ENCODE measurements at places on chromosomes 4 and X.

DNA sequence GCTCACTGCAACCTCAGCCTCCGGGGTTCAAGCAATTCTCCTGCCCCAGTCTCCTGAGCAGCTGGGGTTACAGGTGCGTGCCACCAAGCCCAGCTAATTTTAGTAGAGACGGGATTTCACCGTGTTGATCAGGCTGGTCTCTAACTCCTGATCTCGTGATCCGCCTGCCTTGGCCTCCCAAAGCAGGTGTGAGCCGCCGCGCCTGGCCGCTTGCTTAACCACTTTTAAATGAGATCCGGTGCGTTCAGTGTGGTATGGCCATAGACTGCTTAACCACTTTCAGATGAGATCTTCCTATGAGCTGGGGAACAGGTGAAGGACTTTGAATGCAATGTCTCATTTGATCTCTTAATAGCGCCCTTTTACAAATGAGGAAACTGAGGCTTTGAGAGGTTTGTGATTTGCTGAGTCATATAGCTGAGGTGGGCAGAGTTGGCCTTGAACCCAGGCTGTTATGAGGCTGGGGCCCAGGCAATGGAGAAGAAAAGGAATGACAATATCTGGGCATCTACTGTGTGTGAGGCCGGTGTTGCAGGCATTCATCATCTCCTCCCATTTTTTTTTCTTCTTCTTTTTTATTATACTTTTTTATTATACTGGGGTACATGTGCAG, 41.9 kb upstream of the NSG1 start:
- DNase-seq = no peak

DNA sequence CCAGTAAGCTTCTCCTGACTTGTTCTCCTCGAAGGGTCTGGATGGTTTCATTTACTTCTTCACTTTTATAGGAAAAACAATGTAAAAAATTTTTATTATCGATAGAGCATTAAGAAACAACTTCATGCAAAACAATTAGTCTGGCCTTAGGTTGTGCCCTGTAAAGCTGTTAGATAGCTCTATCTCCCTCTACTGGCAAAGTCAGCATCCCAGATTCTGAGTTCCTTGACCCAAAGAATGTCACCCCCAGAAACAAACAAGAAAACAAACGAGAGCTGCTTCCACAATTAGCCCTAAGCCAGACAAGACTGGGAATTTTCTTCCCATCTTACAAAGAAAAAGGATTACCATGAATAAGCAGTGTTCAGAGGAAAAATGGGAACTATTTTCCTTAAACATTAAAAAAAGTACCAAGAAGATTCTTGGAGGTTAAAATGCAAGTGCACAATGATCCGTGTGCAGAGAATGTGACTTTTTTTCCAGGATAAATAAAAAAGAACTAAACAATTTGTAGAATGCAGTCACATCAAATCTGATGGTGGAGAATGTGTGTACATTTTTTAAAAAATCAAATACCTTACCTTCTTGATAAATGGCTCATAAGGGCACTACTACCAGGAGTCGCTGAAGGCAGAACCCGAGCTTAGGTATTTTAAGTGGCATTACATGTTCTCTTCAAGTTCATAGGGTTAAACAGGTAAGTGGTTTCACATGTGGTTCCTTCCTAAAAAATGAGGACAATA, 293.2 kb downstream of the FBXO8 start:
- DNase-seq = no peak

DNA sequence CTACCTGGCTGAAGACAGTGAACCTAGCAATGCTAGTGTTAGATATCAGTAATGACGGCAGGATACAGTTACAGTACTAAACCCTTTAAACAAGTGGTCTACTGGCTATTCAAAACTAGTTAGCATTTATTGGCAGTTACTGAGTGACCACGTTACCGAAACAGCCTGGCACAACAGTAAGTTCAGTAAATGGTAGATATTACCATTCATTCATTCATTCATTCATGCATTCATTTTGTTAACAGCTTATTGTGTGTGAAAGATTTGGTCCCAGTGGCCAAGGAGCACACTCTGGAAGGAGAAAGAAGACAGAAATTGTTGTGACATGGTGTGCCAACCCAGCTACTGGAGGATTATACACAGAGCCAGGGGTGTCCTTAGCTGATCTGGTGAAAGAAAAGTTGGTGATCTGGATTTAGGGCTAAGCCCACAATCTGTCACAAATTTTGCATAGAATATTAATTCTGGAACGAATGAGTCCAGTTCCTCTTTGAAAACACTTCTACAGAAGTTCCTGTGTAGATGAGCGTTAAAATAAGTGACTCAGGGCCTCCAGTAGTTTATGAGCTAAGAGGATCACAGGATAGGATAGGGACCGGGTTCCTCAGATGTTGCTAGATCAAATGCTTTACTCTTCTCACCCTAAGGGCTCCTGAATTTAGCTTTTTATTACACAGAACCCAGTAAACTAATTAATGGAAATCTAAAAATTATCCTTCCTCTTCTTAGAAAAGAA, 179.1 kb downstream of the CBR4 start:
- DNase-seq = no peak

DNA sequence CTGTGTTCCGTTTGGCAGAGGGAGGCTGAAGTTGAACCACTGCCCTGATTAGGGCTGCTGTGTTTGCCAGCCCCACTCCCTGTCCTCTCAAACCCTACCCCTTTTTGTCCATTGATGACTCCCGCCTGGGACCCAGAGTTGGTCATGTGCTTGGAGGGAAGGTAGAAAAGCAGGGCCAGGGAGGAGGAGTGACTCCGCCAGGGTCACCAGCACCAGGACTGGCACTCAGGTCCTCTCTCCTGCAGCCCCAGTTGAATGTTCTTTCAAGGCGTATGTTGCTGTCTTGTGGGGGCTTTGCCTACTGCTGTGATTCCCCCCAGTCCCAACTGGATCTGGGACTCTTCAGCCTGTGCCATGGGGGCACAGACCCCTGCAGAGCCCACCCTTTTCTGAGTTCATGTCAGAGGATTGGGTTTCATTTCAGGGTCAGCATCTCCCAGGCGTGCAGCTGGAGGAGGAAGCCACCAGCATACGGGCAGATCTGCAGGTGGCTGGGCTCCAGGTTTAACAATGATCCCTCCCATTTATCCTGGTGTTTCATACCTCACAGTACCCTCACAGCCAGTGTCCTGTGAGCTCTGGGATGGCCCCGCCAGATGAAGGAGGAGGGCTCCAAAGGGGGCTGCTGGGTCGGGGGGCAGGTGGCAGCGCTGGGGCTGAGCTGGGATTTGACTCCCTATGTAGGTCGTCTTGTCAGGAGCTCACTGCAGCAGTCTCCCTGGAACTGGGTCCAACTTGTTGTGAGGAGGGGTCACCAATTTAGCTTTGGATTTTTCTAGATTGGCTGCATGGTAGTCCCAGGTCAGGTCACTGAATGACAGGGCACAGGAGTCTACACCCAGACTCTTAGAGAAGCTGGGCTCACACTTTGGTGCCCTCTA, 55.7 kb downstream of the MSX1 start:
- DNase-seq = no peak

GRCh38 chr4:18957716-18958115, 936.2 kb upstream of the LCORL start:
- no peak for DNase-seq

GRCh38 chrX:31154946-31155345, 83.1 kb upstream of the FTHL17 start:
- DNase-seq = no peak

DNA sequence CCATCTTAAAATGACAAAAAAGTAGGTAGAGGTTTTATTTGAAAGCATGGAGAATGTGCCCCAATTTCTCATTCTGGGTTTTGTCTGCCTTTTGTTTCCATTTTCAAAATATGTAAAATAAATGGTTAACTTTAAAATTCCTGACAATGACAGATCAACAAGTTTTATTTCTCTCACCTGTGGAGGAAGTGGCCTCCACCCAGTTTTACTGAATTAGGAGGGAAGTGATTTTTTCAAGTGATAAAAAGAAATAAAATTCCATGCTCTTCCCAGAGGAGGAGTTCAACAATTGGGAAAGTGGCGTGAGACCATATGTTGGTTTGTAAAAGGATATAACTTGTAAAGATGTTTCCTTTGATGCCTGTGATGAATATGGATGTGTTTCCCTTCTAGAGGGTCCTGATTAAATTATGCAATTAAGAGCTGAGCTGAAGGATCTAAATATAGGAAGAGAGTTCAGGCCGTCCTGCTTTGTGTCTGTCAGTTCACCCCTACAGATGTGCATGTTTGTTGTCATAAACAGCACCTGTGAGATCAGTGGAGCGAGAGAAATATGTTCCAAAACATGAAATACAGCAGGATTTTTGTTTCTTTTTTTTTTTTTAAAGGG, 19.5 kb downstream of the SMAD1 start:
- DNase-seq = no peak

GRCh38 chrX:44352758-44353157, 9.3 kb upstream of the EFHC2 start:
- DNase-seq = no peak

- no peak for DNase-seq
Observed at GRCh38 chr4:61070269-61070668, 129.9 kb upstream of the ADGRL3 start.

DNA sequence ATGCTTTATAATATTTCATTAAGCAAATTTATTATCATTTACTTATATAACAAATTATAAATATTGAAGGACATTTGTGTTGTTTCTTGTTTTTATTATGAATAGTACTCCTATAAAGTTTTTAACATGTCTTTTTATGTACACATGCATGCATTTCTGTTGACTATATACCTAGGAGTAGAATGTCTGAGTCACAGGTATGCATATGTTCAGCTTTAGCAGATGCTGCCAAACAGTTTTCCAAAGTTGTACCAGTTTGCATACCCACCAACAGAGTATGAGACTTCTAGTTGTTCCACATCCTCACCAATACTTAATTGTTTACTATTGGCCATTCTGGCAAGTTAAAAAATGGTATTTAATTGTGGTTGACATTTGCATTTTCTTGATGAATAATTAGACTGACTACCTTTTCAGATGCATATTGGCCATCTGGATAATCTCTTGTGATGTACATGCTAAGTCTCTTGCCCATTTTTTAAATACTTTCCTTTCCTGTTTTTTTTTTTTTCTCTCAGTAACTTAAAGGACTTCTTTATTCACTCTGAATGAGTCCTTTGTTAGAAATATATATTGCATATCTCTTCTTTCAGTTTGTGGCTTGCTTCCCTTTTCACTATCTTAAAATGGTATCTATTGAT, 132.2 kb upstream of the TRIM2 start:
- DNase-seq = no peak

GRCh38 chrX:69565247-69565815, 50.6 kb upstream of the EDA start:
- no peak for DNase-seq

- no peak for DNase-seq
Observed at GRCh38 chr4:112704991-112705845, 68.3 kb downstream of the LARP7 start.

DNA sequence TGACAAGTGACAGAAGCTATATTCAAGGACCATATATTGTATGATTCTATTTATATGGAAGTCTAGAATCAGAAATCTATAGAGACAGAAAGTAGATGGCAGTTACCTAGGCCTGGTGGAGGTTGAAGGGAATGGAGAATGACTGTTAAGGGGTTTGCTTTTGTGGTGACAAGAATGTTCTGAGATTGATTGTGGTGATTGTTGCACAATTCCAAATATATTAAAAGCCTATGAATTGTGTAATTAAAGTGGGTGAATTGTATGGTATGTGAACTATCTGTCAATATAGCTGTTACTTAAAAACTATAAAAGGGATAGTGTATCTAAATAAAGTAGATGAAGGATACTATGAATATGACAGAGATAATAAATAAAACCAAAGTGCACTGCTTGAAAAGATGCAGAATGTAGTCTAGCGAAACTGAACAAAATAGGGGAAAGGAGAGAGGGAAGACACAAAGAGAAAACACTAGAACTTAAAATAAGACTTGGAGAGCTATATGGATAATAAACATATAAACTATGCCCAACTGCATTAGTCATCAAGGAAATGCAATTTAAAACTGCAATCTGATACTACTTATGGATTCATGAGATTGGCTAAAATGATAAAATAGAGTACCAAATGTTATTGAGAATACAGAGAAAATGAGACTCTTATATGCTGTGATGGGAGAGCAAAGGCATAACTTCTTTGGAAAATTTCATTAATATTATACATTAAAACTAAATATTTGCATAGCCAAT, 82.1 kb upstream of the BANK1 start:
- no peak for DNase-seq

GRCh38 chrX:148422526-148422925, 77.9 kb upstream of the AFF2 start:
- DNase-seq = no peak

DNA sequence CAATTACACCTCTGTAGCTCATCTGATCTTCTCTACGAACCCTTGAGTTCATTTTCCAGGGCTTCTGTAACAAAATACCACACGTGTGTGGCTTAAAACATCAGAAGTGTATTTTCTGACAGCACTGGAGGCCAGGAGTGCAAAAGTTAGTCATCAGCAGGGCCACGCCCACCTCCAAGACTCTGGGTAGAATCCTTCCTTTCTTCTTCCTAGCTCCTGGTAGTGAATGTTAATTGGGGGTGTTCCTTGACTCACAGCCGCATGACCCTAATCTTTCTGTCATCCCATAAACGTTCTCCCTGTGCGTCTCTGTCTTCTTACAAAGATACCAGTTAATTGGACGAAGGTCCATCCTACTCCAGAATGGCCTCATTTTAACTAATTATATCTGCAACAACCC, 115.0 kb downstream of the TRIML1 start:
- DNase-seq = no peak

DNA sequence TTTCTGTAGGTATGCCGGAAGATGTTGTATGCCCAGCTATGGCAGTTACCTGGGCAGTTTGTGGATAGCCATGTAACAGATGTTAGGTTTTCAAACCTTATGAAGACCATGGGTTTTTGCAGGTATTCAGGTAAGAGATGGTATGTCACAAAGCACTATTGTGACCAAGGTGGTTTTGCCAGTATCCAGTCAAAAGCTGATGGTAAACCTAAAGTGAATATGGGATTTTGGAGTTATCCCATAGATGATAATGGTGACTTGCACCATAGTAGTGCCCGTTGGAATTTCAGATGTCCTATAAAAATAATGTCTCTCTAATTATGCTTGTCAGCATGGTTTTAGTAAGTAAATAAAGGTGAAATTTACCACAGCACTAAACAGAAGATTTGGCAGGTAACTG, at the start of gene ATXN3L:
TSS of gene ATXN3L (minus strand) at position 101 of the 400 bp plus-strand sequence. CDS start 119 bp downstream, outside the sequence.
- DNase-seq = no peak

- no peak for DNase-seq
Observed at GRCh38 chr4:94446386-94446785, 5.4 kb upstream of the PDLIM5 start.

GRCh38 chr4:119627267-119628255, 1.0 kb downstream of the PDE5A start:
- DNase-seq = no peak

GRCh38 chr4:5014007-5014682, 5.1 kb downstream of the CYTL1 start:
- DNase-seq = no peak

- no peak for DNase-seq
Observed at GRCh38 chrX:9403374-9403773, 61.5 kb upstream of the TBL1X start.

GRCh38 chrX:151004085-151004484, 20.9 kb downstream of the HMGB3 start:
- DNase-seq = no peak

DNA sequence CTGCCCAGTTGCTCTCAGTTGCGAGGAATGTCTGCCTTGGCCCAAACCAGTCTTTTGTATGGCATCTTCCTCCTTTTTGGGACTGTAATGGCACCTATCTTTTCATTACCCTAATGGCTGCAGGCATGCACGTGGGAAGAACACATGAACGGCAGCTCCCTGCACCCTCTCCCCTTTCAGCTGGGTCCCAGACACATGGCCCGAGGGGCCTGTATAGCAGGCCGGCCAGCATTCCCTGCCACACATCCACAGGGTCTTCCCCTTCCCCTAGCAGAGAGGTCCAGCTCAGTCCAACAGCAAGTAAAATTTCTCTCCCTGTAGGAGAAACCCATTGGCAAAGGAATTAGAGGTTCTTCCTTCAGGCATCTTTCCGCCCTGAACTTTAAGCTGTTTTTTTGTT, 829.1 kb upstream of the AGA start:
- DNase-seq = no peak

All from esophagus squamous epithelium (tissue), 5 donors.